Bone marrow (tissue), 2 donors: ENCODE measurements at places on chromosomes 12 and 14.

DNA sequence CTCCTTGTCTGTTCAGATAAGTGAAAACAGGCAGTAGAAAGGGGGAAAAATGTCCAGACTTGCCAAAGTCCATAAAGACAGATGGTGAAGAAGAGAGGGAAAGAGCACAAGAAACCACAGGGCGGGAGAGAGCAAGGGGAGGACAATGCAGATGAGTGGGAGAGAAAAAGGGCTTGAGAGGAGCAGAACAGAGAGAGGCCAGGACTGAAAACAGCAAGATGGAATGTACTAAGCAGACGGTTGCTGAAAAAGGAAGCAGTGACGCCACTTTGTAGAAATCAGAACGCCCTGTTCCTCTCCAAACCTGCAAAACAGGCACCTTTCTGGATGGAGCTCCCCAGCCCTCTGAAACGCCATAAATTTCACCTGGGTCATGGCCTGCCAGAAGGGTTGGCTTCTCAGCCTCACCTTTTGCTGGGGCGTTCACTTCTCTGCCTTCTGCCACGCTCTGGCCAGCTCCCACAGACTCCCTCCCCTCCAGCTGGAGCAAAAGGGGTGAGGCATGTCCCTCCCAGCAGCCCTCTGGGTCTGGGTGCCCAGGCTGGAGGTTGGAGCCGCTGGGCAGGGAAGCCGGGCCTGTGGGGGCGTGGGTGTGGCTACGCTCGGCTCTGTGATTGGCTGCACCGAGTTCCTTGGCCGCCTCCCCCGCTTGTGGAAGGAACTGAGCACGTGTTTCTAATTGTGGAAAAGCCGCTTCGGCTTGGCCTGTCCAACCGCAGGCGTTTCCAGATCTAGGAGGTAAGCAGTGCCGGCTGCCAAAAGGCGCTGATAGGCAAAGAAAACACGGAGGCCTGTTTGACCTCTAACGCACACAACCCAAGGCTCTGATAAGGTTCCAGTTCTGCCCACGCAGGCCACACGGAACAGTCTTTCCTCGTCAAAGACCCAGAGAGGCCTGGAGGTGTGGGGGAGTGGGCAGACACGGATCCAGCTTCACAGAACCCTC is 29.3 kb downstream of the SLC7A8 start:
- no peak for DNase-seq

- no peak for DNase-seq
Measured at GRCh38 chr12:2248901-2249381, 196.2 kb downstream of the CACNA1C start.

DNA sequence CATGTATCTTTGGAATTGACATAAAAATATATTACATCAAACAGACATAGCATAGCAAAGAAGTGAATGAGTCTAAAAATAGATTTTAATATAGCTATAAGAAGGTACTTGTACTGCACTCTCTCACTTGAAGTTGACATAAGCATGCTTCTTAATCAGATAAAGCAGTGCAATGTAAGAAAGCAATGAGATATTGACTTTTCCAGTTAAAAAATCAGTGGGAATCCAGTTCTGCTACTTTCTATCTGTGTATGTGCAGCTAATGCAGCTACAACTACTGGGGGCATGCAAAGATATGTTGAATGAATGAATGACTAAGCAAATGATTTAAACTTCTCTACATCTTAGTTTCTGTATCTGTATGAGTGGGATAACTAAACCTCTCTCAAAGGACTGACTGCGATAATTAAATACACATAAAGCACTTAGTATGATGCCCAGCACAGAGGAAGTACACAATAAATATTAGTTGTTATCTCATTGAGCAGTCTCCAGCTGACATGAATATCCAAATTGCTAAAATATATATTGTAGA is 10.3 kb downstream of the WASHC3 start:
- no peak for DNase-seq

GRCh38 chr14:62206456-62206855 is 444.2 kb downstream of the SNAPC1 start:
- DNase-seq: no peak

- no peak for DNase-seq
Measured at GRCh38 chr14:100562751-100563150, 24.5 kb downstream of the BEGAIN start.

GRCh38 chr12:75715682-75716081 is 204.3 kb upstream of the KRR1 start:
- DNase-seq: no peak

GRCh38 chr12:63018273-63018672 is 83.3 kb upstream of the PPM1H start:
- DNase-seq: no peak

DNA sequence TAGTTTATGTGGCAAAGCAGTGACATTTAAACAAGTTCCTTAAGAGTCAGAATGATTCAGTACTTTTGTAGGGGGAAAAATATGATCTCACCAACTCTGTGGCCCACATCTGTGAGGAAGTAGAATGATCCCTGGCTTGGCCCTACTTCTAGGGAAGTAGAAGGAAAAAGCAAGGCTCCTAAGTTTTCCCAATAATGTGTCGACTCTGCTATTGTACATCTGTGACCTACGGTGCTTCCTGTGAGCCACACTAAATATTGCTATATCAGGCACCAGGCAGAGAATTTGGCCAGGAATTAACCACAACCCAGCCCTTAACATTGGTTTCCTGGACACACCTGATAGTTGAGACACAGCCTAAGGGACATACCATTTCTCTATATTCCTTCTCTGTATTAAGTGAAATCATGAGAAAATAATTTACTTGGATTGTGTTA is 9.3 kb upstream of the NID2 start:
- no peak for DNase-seq

GRCh38 chr12:9851927-9852326 is 17.2 kb downstream of the CLEC2B start:
- no peak for DNase-seq

DNA sequence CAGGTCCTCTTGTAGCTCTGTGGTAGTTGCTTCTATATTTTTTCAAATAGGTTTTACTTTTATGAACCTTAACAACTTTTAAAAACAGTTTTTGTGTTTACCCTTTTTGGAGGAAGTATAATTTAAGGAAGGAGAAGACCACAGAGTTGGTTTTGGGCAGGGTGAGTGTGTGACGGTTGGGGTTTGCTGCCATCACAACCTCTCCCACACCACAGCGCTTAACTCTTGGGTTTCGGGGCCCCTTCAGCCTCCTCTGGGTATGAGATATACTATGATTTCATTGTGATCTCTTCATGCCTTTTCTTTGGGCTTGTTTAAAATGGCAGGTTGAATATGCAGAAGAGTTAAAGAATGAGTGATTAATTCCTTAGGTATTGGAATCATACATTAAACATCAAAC is 228.7 kb upstream of the CRY1 start:
- DNase-seq: no peak

DNA sequence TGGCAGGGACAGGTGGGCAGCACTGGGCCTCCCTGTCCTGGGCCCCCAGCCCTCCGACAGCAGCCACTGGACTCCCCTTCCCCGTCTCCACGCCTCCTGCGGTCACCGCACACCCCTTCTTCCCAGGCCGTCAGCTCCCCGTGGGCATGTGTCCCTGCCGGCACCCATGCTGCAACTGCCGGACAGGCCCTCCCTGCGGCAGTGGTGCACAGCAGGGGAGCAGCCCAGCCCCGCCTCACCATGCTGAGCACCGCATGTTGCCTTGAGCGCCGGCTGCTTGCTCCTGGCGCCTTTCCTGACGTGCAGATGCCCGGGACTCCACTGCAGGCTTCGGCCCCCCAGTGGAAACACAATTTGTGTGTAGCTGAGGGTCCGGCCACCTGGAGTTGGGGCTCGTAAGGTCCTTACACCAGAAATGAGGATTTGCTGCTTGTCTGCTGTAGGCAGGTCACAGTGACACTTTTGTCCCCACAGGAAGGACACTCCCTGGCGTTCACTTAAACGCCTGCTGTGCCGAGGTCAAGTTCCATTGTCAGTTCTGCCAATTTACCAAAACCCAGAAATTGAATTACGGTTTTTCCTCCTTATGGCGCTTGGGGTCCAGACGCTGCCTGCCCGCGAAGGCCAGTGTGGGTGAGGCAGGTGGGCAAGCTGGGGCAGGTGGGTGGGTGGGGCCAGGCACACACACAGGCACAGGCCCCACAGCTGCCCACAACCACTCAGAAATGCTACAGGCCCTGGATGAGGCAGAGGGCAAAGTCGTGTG is 28.2 kb upstream of the MMP17 start:
- no peak for DNase-seq

- DNase-seq: no peak
Measured at GRCh38 chr14:61940666-61941420, 178.6 kb downstream of the SNAPC1 start.

DNA sequence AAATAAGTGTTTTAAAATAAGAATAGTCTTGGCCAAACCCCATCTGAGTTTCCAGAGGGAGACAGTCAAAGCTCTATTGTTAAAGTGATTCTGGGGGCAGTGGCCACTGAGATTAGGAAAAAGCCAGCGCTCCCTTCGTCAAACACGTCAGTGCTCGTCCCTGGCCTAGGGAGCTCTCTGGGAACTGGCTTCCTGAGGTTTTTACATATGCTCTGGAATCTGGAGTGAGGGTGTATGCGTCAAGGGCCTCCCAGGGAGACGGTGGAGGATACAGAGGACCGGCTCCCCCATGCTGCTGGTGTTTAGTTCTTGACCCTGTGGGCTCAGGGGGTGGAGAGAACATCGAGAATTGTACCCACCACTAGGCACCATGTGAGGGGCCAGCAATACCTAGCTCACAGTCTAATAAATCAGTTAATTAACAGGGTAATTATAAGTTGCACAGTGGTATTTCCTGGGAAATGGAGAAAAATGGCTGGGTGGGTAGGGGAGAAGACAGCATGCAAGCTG is 87.0 kb downstream of the SLC25A47 start:
- DNase-seq: no peak

- DNase-seq: no peak
Measured at GRCh38 chr12:2535583-2536204, 259.1 kb upstream of the FKBP4 start.

- DNase-seq: no peak
Measured at GRCh38 chr14:75568791-75569190, 9.6 kb upstream of the FLVCR2 start.

- no peak for DNase-seq
Measured at GRCh38 chr12:11026118-11026517, 3.7 kb upstream of the TAS2R19 start.

DNA sequence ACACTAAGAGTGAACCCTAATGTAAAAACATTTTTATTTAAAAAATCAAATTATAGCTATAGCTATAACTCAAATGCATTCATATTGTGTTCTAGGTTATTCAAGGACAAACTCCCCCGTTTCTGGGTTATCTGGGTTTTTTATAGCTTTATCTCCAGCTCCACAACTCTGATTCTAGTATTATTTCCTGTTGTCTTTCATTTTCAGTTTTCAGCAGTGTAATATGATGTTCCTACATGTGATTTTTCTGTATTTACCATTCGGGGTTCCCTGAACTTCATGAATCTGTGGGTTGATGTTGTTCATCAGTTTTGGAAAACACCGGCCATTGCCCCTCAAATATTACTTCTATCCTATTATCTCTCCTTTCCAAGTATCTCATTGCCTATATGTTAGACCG is 221.9 kb upstream of the FOXN3 start:
- DNase-seq: no peak

GRCh38 chr12:26630546-26631027 is 202.4 kb downstream of the ITPR2 start:
- DNase-seq: no peak
